ENCODE measurements at places on chromosomes 7 and 10.

DNA sequence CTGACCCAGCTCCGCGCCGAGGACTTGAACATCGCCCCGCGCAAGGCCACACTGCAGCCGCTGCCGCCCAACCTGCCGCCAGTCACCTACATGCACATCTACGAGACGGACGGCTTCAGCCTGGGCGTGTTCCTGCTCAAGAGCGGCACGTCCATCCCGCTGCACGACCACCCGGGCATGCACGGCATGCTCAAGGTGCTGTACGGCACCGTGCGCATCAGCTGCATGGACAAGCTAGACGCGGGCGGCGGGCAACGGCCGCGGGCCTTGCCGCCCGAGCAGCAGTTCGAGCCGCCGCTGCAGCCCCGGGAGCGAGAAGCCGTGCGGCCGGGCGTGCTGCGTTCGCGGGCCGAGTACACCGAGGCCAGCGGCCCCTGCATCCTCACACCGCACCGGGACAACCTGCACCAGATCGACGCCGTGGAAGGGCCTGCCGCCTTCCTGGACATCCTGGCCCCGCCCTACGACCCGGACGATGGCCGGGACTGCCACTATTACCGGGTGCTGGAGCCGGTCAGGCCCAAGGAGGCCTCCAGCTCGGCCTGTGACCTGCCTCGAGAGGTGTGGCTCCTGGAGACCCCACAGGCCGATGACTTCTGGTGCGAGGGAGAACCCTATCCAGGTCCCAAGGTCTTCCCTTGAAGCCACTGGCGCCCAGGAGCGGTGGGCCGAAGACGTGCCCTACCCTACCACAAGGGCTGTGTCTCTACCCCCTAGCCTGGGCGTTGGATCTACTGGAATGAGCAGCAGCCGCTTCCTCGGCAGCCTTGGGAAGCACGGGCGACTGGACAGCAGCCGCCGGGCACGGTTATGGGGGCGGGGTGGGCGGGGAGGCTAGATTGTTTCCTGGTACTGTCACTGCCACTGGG lies 945 bp downstream of the ADO start:
- DNase-seq, result peak; percentile 43

GRCh38 chr10:127198721-127199120 lies 2.3 kb upstream of the INSYN2A start:
- no peak for DNase-seq

DNA sequence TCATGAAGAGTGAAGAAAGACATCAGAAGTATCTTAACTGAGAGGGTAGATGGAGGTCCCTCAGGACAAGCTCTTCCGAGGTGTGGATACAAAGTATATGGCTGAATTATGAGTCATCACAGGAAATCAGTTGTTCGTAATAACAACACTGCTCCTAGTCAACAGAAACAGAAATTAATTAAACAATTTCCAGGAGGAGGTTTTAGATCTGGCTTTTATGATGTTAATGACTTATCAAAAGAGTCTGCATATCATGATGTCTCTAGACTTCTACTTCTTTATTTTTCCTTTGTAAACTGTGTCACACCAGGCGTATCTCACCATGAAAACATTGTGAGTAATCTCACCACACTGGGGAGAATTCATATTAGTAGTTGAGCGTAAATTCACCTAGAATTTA lies 31.2 kb downstream of the OSBPL3 start:
- DNase-seq, result no peak

- DNase-seq, result no peak
Measured at GRCh38 chr10:132542086-132542775, 4.6 kb downstream of the INPP5A start.

GRCh38 chr7:1665549-1666316 lies 4.3 kb upstream of the ELFN1 start:
- DNase-seq, result no peak

- peak; percentile 29 for DNase-seq
Measured at GRCh38 chr10:97234400-97234799, 48.6 kb upstream of the SLIT1 start.

DNA sequence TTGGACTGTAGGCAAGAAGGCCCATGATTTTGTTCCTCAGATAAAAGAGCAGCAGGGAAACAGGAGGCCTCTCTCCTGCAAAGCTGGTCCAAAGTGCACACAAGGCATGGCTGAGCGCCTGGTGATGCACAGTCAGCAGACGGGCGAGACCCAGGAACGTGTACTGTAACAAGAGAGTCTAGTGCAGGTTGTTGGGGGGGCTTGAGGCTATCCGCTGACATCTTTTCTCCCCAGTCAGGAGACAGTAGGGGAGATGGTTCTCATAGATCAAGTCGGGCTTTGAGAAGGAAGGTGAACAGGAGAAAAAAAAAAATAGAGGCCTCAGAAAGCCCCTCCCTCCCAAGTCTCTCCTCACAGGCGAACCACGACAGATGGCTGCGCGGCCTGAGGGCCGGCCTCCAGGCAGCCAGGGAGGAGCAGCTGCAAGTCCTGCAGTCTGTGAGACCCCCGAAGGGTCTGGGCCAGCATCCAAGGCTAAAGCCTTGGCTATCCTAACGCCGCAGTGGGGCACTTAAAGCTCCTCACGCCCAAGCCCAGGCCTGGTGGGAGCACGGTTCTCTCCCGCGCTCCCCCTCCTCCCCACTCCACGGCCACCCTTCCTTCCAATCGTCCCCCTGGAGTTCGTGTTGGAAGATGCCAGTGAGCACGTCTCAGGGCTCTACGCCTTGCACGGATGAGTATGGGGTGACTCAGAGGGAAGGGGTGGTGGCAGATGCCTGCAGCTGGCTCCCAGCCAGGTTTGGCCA lies 68.3 kb downstream of the PRKAG2 start:
- DNase-seq, result peak; percentile 75

DNA sequence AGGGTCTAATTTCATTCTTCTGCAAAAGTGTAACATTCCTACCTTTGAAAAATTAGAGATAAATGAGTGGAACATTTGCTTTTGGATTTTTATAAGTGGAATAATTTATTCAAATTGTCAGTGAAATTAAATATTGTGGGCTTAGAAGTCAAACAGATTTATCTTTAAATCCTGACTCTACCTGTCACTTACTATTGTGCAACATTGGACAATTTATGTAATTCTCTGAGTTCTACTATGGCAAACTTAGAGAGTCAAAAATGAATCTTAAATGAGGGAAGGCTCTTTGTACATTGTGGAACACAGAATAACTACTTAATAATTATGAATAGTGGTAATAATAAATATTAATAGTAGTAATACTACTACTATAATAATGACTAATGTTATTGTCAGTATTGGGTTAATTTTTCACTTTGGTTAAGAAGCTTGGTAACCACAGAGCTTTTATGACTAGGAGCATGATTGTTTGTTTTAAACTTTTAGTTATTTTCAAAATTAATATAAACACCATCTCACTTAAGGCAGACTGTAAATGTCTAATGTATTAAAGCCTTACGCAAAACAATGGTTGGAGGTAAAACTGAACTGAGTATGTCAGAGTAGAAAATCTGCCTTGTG lies 70.0 kb downstream of the PRKG1 start:
- DNase-seq, result no peak

DNA sequence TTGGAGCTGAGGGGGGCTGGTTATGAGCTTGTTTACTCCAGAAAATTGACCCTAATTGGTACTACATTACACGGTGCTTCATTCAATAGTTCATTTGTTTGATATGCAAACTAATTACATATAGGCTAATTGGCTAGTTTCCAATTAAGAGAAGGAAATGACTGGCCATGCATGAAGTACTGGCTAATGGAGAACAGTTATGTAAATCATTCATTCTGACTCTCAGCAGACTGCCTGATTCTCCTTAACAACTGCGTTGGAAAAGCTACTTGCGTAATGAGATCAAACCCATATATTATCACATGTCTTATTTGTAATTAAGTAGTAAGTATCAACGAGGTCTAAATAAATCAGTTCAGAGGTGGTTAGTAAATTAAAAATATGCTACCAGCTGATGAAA lies 81.8 kb upstream of the CTTNBP2 start:
- DNase-seq, result no peak

- DNase-seq, result no peak
Measured at GRCh38 chr10:126085806-126086205, 189.4 kb downstream of the FANK1 start.

- DNase-seq, result no peak
Measured at GRCh38 chr10:7077880-7078279, 333.0 kb downstream of the SFMBT2 start.

DNA sequence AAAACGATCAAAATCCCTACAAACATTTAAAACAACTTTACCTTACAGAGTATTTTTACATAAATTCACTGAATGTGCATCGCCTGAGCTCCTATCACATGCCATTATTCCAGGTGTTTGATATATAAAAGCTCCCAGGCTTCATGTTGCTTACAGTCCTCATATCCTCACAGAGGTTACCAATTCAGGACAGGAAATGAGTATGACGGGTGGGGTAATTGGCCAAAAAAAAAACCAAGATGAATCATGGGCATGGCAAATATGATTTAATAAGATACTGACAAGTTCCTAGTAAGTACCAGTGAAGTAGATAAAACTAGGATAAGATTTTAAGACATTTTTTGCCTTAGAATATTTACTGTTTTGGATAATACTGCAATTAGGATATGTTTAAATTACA lies 135.8 kb downstream of the KMT2E start:
- DNase-seq, result no peak

- peak; percentile 41 for DNase-seq
Measured at GRCh38 chr10:123967626-123968243, 76.1 kb upstream of the CPXM2 start.

DNA sequence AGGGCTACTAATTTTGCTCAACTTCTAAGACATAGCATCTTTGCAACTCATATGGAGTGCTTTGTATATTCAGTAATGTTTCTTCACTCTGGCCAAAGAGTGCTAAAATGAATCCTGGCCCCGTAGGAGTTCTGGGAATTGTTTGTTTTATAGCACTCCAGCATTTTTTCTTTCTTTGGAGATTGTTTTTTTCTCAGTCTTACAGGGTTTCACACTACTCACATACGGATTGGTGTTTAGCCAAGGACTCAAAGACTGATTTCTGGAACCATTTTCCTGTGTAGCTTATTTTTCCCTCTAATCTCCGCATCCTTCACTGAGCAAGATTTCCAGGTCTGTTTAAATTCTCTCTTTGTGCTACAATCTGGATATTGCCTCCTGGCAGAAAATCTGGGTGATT lies 6.4 kb downstream of the TAS2R41 start:
- no peak for DNase-seq

GRCh38 chr7:115631782-115632181 lies 398.8 kb downstream of the TFEC start:
- DNase-seq, result no peak

DNA sequence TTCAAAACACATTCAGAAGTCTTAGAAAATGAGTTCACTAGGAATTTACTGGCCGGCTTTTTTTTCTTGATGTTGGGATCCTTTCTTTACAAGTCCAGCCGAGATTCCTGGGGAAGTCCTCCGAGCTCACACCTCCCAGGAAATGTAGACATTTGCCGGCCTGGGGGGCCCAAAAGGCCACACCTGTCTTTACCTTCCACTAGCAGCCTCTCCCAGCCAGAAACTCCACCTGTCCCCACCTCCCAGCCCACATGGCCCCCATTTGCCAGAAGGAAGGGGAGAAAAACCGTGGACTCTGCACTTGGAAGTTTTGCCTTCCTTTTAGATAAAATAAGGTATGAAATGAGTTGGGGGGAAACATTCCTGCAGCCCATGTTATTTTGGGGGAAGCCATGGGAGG lies 27.6 kb upstream of the EMX2 start:
- no peak for DNase-seq

GRCh38 chr7:143454091-143454680 lies 10.9 kb downstream of the TAS2R60 start:
- DNase-seq, result no peak

Data from NCI-H1092 treated with DMSO at 0.1 percent for 48 hours (cell line).